Fibroblast of upper back skin (primary cell): ENCODE measurements at places on chromosomes 7 and 10.

DNA sequence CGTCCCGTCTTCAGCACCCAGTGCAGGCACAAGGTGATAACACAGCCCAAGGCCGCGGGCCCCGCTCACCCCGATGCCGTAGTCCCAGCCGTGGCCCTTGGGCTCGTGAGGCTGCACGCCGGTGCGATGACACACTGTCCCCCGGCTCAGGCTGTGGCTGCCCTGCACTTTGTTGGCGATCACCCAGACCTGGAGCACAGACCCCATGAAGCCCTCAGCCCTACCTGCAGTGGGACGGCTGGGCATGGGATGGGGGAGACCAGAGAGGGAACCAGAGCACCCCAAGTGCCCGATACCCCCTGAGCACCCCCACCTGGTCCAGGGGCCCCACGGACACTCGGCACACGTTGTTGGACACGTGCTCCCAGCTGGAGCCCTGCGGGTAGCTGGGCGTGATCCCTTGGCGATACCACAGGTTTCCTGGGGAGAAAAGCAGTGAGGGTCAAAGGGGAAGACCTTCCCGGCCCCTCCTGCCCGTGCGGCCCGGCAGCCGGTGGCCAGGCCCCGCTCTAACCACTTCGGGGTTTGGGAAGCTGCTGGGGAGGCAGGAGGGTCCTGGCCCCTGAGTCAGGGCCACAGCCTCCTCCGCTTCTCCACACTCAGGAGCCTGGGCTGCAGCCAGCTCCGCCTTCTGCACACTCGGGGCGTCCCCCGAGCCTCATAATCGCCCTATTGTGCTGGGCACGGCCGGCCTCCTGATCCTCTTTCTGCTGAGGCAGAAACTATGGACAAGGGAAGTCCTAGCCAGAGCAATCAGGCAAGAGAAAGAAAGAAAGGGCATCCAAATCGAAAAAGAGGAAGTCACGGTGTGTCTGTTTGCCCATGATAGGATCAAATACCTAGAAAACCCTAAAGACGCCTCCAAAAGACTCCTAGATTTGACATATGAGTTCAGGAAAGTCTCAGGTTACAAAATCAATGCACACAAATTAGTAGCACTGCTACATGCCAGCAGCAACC, 6.7 kb downstream of the BHLHA15 start:
- DNase-seq = no peak

DNA sequence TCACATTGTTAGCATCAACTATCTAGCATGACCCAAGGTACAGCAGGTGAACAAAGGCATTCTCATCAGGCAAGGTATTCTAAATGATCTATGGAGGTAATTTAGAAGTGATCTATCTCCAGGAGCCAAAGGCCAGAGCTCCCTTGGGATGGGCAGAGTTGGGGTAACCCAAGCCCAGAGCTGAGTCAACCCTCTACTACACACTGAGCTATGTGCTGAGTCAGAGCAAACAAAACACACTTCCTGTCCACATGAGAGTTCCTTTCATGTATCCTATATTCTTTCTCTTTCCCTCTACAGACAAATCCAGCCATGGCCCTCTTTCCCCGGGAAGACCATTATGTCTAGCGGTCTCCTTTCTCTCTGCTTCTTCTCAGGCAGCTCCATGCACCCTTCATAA, 68.2 kb upstream of the AGK start:
- no peak for DNase-seq

- no peak for DNase-seq
These were observed 743 bp upstream of the PITRM1 start for GRCh38 chr10:3173171-3173878.

DNA sequence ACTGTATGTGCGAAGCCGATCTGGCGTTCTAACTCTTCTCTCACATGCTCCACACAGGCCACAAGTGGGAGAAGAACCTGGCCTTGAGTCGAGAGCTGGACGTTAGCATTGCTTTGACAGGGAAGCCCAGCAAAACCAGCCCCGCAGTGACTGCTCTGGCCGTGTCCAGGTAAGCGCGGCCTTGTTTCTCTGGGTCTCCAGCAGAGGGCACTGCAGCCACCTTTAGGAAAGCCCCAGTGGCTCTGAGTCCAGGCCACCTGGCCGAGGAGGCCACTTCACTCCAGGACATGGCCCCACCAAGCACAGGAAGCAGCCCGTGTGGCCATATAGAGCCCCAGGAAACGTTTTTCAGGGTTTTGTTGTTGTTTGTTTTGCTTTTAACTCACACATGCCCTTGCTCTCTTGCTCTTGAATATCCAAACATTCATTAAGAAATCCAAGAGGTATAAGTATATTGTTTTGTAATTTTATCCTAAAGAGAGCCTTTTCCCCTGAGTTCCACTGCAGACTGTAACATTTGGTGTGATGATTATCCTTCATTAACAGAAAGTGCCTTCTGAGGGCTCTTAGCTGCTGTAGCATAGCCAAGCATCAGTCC, 41.8 kb upstream of the LRRC18 start:
- peak; percentile 27 for DNase-seq

- DNase-seq = no peak
These were observed 30.3 kb downstream of the GRID1 start for GRCh38 chr10:86336341-86336740.

GRCh38 chr10:47175181-47176123, 124.5 kb upstream of the GDF10 start:
- no peak for DNase-seq

GRCh38 chr10:89393898-89394297, 1.5 kb downstream of the IFIT1 start:
- no peak for DNase-seq
